Stimulated activated CD8-positive, alpha-beta memory T cell treated with anti-CD3 and anti-CD28 coated beads, Interleukin-4, amount 100 ng/mL, for 48 hours (primary cell): ENCODE measurements at places on chromosomes 2 and 18.

DNA sequence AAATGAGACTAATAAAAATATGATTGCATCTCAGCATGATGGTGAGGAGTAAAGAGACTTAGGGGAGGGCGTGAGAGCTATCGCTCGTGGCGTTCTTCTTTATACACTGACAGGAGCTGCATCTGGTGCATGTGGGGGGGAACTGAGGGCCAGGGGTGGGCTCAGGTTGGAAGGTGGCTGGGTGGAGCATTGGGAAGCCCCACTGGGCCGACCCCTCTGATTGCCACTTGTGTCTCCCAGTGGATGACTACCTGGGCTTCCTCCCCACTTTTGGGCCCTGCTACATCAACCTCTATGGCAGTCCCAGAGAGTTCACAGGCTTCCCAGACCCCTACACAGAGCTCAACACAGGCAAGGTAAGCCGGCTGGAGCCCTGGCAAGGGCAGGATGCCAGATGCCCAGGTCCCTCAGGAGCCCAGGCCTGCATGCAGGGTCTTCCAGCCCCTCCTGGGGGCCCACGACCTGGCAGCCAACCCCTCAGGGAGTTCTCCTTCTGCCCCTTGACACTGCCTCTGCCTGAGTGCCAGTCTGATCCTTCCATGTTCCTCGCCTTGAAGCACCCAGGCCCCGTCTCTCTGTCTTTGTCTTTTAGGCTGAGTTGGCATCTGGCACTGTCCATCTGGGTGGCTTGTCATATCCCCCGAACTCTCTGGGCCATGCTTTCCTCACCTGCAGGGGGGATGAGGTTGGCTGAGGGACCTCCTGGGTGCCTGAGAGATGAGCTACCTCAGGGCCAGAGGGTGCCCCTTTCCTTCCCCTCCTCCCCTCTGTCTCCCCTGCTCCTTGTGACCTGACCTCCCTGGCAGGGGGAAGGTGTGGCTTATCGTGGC lies 97.7 kb downstream of the DYSF start:
- no peak for DNase-seq

DNA sequence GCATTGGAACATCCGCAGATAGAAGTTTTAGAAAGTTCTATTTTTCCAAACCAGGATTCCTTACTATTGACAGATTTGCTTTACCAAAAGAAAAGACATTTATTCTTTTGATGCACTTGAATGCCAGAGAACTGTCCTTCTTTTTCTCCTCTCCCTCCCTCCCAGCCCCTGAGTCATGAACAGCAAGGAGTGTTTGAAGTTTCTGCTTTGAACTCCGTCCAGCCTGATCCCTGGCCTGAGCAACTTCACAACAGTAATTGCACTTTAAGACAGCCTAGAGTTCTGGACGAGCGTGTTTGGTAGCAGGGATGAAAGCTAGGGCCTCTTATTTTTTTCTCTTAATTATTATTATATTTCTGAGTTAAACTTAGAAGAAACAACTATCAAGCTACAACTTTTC lies 33.6 kb downstream of the APCDD1 start:
- DNase-seq, result no peak

DNA sequence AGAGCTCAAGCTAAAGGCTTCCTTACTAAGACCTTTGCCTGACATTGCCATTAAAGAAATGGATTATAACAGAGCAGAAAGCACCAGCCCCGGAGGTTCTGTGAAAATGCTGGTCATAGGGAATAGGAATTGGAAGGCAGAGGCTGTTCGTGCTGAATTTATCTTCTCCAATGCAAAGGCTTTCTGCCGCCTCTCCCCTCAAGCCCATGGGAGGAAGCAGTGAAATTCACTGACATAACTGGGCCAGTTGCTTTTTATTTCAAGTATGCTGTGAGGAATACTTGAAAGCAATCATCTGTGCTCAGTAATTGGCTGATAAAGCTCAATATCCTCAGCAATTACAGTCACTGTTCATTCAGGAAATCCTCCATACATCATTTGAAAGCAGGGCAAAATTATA lies 85.4 kb upstream of the LINC00305 start:
- no peak for DNase-seq

DNA sequence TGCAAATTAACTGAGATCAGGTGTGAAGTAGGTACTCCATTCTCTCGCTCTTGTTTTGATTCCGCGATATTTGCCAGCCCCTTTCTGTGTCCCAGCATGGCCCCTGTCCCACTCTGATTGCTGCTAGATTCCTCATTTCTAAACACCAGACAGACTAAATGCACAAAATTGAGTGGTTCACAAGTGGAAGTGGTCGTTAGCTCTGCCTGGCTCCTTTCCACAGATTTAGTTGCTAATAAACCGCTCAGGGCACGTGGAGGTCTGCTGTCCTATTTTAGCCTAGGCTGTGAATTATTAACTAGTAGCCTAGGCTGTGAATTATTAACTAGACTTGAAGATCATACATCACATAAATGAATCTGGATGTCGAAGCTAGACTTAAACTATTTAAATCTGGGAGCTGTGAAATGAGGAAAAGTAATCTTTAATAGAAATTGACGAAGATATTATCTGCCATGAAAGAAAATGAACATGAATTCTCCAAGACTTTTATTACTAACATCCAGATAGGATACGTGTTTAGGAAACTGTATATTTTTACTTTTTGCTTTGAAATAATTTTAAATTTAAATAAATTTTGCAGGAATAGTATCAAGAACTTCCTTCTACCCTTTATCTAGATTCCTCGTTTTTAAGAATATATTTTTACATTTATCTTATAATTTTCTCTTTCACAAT lies 3.7 kb downstream of the IL1RL2 start:
- DNase-seq, result no peak

- no peak for DNase-seq
These were observed 1101.0 kb upstream of the FANCL start for GRCh38 chr2:59342166-59342565.

DNA sequence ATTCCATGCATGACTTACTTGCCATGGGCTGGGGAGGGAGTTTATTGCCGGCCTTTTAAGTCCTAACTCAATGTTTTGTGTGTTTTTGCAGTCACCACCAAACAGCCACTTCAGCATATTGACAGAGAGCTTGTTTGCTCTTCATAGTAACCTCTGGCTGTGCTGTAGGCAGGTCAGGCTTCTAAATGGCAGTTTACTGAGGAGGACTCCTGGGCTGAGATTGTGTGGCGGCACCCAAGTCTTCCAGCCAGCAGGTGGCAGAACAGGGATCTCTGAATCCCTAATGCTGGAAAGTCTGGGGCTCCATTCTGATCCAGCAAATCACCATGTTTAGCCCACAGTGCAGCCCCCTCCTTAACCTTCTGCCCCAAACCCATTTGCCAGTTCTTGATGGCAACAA lies 121.2 kb downstream of the CAPN13 start:
- no peak for DNase-seq

- no peak for DNase-seq
These were observed 123.4 kb downstream of the MTCL1 start for GRCh38 chr18:8828798-8829197.

- DNase-seq, result peak; percentile 66
These were observed 29.9 kb downstream of the HPCAL1 start for GRCh38 chr2:10332402-10333246.
